Type B pancreatic cell (in vitro differentiated cells): ENCODE measurements at places on chromosomes 11 and 22.

GRCh38 chr22:33271390-33272161 lies 213.4 kb upstream of the SYN3 start:
- no peak for DNase-seq

- DNase-seq: no peak
Observed at GRCh38 chr11:25993016-25993415, 338.9 kb upstream of the ANO3 start.

DNA sequence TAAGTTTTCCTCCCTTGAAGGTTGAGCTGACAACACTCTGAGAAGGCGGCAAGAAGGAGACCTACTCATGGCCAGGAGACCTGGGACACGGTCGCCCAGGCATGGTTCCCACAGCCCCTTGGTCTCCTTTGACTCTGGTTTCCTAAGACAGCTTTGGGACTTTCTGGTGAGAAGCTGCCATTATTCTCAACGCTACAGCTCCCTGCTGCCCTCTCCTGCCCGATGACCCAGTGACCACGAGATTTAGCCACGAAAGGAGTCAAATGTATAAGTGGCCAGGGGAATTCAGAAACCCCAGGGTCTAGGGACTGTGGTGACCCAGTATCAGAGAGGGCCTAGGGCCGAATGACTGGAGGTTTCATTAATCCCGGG lies 699 bp upstream of the SDF2L1 start:
- no peak for DNase-seq

GRCh38 chr11:10975287-10975721 lies 117.5 kb upstream of the ZBED5 start:
- DNase-seq: no peak

- no peak for DNase-seq
Observed at GRCh38 chr22:24106385-24107381, 74.6 kb upstream of the SUSD2 start.

DNA sequence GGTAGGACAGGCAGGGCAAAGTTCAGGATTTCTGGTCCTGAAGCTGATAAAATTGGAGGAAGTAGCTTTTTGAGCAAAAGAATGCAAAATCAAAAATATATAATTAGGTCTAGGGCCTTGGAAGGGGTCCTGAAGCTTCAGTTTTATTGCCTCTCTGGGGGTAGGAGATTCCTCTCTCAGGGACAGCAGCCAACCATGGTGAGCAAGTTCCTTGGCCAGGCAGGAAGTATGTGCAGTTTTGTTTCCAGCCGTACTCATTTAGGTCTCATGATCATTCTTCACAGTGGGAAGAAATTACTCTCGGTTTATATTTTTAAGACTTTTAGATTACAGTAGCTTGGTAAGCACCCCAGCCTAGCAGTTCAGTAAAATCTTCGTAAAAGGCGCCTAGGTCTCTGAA lies 2.9 kb upstream of the RAB38 start:
- DNase-seq: no peak
